ENCODE measurements at places on chromosomes 6 and 20. TPM values are rescaled to one million over a fixed set of nuclear protein-coding genes. Genes with fewer than 3 reads are reported as not detected.

The PRL gene
- total RNA-seq = 0.23 TPM

The HRH3 gene
- 2.3 TPM for total RNA-seq

The OR12D3 gene
- not detected for total RNA-seq

The AGER gene
- 0.92 TPM for total RNA-seq

The SLC35F1 gene
- total RNA-seq = 121 TPM

The ZC2HC1B gene
- total RNA-seq = not detected

The RAET1E gene
- total RNA-seq = not detected

The DPM1 gene
- total RNA-seq = 36.0 TPM
